ENCODE measurements at places on chromosomes 7 and 10. TPM values are rescaled to one million over a fixed set of nuclear protein-coding genes. Genes with fewer than 3 reads are reported as not detected.

DNA sequence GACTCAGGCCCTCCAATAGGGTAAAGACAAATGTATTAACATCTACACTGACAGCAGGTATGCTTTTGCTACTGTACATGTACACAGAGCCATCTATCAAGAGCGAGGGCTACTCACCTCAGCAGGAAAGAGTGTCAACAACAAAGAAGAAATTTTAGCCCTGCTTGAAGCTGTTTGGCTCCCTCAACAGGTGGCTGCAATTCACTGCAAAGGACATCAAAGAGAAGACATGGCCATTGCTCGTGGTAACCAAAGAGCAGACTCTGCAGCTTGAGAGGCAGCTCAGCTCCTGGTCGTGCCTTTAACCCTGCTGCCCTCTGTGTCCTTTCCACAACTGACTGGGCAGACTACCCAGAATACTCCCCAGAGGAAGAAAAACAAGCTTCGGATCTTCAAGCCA, 5.1 kb downstream of the AKR1B15 start:
- DNase-seq, result no peak

GRCh38 chr7:128031901-128032604, 816 bp upstream of the LRRC4 start:
- DNase-seq, result peak; percentile 81

GRCh38 chr7:139648941-139649425, 125.5 kb downstream of the CLEC2L start:
- no peak for DNase-seq

GRCh38 chr10:19003341-19003740, 45.3 kb upstream of the MALRD1 start:
- DNase-seq, result no peak

DNA sequence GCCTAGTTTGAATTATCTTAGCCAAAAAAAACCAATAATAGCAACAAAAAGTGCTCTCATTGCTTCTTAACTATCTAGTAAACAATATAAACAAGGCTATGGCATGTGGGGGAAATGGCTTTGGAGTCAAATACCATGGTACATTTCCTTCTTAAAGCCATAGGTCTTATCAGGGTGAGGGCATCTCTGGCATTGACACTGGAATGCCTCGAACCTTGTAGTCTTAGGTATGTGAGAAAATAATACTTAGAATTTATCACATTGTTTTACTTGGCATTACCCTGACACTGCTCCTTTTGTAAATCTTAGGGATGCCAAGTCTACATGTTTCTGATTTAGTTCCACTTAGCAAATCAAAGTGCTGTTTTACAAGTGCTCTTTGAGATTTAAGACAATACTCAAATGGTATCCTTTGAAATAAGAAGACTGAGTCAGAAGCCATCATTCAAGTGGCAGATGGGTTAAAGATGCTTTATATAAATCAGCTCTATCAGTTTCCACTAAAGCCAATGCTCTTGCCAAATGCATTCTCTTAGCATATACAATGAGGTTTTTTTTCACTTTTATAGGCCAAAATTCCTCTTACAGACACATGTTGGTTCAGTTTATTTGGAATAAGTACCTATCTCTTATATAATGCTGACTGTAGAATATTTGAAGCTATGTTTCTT, 155.2 kb downstream of the HPSE2 start:
- DNase-seq, result no peak

The ADAM22 gene
- total RNA-seq, result 0.06 TPM

The CYP26C1 gene
- total RNA-seq, result not detected

- DNase-seq, result no peak
These were observed 512.2 kb downstream of the SORCS1 start for GRCh38 chr10:106652279-106652678.

All from SJSA1 (cell line).